NCI-H2081 (cell line): ENCODE measurements at places on chromosomes 3 and 15.

GRCh38 chr3:126955004-126955790 lies 27.7 kb upstream of the PLXNA1 start:
- no peak for DNase-seq

GRCh38 chr15:40538976-40539375 lies 25.9 kb downstream of the CCDC32 start:
- no peak for DNase-seq

GRCh38 chr15:79372428-79372827 lies 59.7 kb upstream of the MINAR1 start:
- DNase-seq = no peak

GRCh38 chr3:121998611-121999473 lies 23.2 kb downstream of the ILDR1 start:
- no peak for DNase-seq

DNA sequence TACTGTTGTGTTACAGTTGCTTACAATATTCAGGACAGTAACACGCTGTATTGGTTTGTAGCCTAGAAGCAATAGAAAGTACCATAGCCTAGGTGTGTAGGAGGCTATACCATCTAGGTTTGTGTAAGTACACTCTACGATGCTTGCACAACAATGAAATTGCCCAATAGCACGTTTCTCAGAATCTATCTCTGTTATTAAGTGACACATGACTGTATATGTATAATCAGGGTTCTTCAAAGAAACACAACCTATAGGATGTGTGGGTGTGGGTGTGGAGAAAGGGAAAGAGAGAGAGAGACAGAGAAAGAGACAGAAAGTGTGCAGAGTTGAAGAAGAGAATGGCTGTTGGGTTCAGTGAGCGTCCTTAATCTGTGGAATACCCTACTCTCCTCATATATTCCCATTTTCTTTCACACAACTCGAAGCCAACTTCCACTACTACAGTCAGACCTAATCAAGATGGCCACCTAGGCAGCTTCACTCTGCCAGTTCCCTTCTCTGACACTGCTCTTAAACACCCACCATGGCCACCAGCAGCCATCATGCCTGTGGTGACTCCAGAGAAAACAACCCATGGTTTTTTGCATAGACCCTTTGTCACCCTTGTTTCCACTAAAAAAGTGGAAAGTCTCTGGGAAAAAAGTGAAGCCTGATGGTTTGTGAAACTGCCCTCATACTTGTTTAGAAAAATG lies 5.8 kb upstream of the PPP4R2 start:
- DNase-seq = no peak

DNA sequence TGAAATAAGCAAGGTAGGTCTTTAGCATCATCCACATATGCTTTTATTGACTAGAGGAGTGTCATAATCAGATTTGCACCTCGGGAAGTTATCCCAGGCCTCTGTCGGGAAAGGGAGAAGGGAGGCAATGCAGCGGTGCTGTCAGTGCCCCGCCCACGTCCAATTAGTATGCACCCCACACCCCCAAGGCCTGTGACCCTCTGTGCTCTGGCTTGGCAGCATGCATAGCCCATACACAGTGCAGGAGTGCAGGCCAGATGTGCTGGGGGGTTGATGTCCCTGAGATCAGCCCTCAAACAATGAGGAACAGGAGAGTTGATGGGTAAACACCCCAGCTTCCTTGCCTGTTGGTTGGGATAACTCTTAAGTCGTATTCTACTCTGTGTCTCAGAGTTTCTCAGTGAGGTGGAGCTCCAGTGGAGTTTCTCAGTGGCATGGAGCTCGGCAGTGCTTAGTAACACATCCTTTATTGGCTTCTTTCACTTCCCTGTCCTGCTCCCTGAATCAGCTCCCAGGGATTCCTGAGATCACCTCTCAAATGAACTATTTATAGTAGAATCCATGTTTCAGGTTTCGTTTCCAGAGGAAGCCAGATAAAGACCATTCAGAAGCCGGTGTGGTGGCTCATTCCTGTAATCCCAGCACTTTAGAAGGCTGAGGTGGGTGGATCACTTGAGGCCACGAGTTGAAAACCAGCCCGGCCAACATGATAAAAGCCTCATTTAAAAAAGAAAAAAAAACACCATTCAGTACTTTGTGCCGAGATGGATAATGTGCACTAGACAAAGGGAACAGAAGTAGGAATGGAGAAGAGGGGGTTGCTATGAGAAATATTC lies 26.7 kb upstream of the NDUFB4 start:
- DNase-seq = no peak

GRCh38 chr3:172516318-172517214 lies 6.7 kb downstream of the TNFSF10 start:
- DNase-seq = no peak

DNA sequence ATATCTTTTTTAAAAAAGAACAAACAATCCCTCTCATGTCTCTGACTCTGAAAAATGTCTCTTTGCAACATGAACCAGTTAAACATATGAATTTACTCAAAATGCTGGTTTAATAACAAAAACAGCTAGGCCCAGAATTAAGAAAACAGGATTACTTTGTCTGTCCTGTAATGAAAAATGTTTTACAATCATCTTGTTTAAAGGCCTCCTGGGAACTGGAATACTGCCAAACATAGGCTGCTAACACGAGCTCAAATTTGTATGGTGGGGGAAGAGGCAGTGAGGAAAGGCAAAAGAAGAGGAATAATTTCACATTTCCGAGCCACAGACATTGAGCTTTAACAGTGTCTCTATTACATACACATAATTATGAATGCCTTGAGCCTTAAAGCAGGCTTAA lies 61.7 kb upstream of the PPIB start:
- DNase-seq = peak; percentile 29

DNA sequence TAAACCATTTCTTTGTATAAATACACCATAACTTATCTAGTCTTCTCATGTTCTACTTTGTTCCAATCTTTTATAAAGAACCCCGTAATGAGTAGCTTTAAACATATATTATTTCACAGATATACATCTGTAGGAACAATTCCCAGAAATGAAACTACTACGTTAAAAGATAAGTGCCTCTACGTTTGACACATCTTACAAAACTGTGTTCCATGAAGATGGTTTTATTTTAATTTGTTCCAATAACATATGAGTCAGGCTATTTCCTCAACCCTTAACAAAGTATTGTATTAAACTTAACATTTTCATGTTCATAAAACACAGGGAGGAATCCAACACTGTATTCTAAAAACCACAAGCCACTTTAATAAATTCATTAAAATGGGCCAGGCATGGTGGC lies 52.9 kb downstream of the TRPM7 start:
- DNase-seq = no peak

DNA sequence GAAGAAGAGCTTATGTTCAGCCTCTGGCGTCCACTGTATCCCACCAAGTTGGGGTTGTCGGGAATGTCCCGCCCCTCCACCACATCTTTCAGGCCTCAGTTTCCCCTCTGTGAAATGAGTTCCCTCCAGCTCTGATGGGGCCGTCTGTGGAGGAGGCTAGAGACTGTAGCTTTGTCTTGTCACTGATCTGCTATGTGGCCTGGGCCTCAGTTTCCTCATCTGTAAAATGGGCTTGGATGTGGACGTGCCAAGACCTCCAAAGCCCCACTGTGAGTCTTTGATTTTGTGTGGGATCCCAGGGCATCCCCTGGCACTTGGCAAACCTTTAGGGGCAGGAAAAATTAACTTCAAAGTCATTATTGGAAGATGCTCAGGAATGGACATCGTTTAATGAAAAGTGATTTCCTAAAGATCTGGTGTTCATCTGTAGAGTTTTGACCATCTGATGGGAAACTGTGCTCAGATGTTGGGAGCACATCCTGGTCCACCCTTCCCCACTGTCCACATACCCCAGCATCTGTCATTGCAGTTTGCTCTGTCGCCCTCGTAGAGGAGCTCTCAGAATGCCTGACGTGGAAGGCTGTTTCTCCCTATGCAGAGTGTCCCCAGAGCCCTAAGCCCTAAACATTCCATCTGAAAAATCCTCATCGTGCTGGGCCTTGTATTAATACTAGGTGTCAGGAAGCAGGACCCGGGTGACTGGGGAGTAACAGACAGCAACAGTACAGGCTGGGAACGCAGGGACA lies 28.5 kb downstream of the SLC6A6 start:
- no peak for DNase-seq

- DNase-seq = no peak
Observed at GRCh38 chr3:16803019-16803418, 81.7 kb upstream of the PLCL2 start.

DNA sequence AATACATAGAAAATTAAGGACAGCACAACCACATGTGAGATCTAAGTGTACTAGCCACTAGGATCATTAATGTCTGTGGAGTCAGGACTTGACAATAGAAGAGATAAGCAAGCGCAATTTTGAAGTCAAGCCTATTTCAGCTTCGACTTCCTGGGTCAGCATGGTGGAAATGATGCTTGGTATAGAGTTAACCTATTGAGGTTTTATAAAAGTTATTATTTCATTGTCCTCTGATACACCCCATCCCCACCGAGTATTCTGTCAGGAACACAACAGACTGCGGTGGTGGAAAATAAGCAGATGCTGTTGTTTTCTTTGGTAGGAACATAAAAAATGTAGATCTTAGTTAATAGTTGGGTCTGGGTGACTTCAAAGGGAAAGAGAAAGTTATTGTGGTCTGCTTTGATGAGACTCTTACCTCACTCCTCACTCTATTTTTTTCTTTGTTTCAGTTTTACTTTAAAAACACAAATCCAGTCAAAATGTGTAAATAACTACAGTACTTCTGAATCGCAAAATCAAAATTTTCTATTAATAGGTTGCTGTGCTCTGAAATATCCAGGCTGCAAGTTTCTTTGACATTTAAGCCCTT lies 82.1 kb downstream of the IL5RA start:
- no peak for DNase-seq

DNA sequence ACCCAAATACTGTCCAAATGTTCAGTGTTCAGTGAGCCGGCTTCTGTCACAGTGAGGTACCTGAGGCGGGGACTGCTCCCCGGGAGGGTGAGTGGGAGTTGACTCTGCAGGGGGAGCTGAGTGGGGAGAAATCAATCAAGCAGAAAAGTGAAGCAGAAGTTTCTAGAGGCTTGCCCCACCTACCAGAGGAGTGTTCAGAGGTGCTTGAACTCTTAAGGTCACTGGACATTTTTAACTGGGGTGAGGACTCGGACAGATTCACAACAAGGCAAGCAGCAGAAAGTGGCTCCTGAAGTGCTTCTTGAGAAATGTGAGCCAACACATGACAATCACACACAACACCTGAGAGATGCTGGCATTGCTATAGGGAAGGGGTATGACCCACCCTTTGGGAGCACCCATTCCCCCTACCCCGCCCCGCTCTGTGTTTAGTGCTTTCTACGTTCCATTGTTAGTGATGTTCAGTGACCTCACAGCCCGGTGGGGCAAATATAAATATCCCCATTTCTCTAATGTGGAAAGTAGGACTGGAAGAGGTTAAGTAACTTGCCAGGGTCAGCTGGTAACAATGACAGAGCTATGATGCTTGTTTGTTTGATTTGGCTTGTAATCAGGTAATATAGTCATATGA lies 48.6 kb upstream of the AKAP13 start:
- DNase-seq = no peak

- no peak for DNase-seq
Observed at GRCh38 chr3:97899331-97899730, 72.9 kb downstream of the RIOX2 start.

DNA sequence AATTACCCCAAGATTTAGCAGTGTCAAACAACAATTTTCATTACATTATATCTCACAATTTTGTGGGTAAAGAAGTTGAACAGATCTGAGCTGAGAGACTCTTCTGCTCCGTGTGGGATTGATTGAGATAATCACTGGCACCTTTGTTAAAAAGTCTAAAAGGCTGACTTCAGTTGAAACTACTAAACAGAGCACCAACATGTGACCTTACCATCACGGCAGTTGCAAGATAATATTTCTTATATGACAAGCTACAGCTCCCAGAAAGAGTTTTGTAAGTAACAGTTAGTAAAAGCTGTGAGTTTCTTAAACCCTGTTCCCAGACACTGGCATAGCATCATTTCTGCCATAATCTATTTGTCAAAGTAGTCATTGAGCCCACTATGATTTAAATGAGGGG lies 25.0 kb downstream of the CGGBP1 start:
- no peak for DNase-seq

GRCh38 chr3:72077473-72078259 lies 292.7 kb upstream of the PROK2 start:
- peak; percentile 14 for DNase-seq

GRCh38 chr3:79285380-79285779 lies 482.4 kb downstream of the ROBO1 start:
- no peak for DNase-seq

- no peak for DNase-seq
Observed at GRCh38 chr3:33490641-33491241, 50.5 kb upstream of the UBP1 start.
